Posterior vena cava (tissue), 2 donors: ENCODE measurements at places on chromosomes 5 and 9. TPM values are rescaled to one million over a fixed set of nuclear protein-coding genes. Genes with fewer than 3 reads are reported as not detected.
A peak's percentile ranks its signal among the peaks of the same experiment; 100 is the strongest.

DNA sequence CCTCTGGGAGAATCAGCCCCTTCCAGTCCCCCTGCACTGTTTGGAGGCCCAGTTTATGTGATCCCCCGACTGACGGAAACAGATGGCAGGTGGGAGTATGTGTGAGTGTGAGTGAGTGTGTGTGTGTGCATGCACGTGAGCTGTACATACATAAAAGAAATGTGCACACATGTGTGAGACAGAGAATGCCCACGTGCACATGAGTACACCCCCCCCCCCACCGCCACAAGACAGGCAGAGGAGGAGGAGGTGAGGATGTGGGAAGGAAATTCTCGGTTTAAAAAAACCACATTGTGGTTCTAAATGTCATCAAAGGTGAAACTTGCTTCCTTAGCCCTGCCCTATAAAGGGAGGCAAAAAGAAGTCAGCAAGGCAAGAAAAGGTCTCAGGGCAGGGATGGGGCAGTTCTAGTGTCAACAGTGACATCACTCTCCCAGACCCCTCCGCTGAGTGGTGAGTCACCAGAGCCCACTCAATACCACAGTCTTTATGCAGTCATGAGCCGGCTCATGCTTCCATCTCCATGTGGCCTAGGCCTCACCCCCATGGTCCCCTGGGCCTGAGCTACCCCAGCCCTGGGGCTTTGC is 79.2 kb upstream of the HSPA9 start:
- peak; percentile 50 for DNase-seq

GRCh38 chr5:107218457-107219193 is 452.1 kb downstream of the EFNA5 start:
- no peak for DNase-seq

DNA sequence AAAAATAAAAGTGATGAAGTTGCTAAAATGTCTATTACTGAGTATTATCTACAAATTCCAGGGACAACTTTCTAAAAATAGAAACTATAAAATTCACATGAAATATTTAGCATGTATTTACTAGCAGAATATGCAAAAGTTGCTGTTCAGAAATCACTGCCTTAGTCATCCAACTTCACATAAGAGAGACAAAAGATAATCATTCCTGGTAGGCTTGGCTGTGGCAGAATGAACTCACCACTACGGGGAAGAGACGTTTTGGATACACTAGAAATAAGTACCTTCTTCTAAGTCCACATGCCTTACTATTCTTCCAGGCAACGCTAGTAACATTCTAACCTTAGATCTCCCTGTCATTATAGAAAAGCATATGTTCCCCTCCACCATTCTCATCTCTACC is 272.2 kb downstream of the BNC2 start:
- no peak for DNase-seq

DNA sequence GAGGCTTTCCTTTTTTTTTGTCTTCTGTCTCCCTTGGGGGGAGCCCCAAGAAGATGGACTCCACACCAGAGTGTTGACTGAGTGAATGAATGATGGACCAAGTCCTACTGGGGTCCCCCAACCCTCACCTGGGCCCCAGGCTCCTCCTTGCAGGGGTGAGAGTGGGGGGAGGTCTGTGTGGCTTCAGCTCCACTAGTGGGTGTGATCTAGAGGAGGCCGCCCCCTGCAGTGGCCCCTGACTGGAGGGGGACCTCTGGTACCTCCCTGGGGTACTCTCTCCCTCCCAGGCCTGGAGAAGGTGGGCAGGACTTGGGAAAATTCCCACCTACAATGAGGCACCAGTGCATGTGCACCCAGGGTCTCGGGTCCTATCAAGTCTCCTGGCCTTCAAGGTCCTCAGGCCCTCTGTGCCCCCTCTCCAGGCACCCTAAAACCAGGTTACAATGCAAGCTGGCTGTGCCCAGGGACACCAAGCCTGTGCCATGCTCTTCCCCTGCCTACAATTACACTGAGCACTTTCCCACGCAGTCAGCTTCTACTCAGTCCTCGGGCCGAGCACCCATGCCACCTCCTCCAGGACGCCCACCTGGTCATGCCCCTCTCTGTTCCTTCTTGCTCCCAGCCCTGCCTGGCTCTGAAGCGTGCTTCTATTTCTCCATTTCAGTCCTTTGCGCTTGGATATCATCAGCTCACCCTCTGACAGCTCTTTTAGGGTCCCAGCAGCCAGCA is 117.2 kb upstream of the PHYKPL start:
- DNase-seq: peak; percentile 53

- no peak for DNase-seq
Measured at GRCh38 chr5:93590493-93590892, 7.5 kb downstream of the NR2F1 start.

- no peak for DNase-seq
Measured at GRCh38 chr5:9924614-9925013, 294.5 kb upstream of the TAS2R1 start.

GRCh38 chr5:36558641-36559040 is 47.8 kb upstream of the SLC1A3 start:
- no peak for DNase-seq

DNA sequence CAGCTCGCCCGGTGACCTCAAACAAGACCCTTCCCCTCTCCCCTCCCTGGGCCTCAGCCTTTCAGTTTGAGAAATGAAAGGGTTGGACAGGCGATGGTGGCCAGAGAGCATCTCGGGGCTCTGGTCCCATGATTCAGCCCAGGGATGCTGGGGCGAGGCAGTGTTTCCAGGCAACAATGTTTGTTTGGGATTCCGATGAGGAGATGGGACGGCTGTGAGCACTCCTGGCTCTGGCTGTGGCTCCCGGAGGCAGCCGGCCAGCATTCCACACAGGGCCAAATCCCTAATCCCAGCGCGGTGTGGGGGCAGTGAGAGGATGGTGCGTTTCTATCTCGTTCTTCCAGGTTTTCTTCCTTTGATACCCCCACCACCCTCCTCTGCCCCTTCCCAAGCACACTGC is 66.0 kb downstream of the HMCN2 start:
- DNase-seq: peak; percentile 96

DNA sequence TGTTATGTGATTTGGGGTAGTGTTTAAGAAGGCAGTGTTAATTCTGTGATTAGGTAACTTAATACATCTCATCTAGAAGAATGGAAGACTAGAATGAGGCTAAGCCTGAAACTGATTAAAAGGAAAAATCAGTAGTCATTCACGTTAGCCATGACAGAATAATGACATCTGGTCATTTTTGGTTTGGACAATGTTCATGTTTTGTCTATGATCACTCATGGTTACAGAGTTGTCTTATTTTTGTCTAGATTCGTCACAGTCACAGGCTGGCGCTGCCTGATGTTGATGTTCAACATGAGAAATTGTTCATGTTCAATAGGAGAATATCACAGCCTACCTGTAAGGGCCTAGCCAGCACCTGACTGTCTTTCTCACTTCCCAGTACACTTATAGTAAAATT is 9.5 kb upstream of the DOCK2 start:
- DNase-seq: no peak

DNA sequence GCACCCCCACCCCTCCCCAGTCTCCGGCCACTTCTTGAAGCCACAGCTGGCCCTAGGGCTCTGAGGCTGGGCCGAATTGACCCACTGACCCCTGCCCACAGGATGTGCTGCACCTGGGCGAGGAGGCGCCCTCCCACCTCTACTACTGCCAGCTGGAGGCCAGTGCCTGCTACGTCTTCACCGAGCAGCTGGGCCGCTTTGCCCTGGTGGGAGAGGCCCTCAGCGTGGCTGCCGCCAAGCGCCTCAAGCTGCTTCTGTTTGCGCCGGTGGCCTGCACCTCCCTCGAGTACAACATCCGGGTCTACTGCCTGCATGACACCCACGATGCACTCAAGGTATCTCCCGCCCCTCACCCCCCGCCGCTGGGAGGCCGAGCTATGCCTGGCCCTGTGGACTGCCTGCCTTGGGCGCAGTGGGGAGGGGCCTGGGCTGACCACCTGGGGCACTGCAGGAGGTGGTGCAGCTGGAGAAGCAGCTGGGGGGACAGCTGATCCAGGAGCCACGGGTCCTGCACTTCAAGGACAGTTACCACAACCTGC is 21.3 kb downstream of the HK3 start:
- peak; percentile 79 for DNase-seq

GRCh38 chr9:613771-614347 is 227.6 kb upstream of the DMRT1 start:
- peak; percentile 91 for DNase-seq

- DNase-seq: no peak
Measured at GRCh38 chr5:139841549-139841948, 45.9 kb downstream of the PSD2 start.

- no peak for DNase-seq
Measured at GRCh38 chr5:14112998-14113652, 30.0 kb upstream of the TRIO start.

DNA sequence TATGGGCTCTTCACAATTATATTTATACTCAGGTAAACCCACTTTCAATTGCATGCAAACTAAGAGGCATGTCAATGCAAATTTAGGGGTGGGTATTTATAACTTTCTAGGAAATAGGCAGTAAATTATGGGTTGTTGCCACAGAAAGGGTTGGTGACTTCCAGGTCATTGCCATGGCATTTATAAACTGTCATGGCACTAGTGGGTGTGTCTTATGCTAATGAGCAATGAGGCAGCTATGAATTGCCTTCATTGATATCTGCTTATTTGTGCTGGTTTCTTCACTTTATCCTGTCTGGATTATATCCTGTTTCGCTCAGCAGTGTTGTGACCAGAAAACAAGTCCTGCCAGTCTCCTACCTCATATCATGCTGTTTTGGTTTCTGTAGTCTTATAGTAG is 597.3 kb upstream of the DAB2 start:
- DNase-seq: no peak

- no peak for DNase-seq
Measured at GRCh38 chr5:82494942-82495341, 216.8 kb upstream of the RPS23 start.

DNA sequence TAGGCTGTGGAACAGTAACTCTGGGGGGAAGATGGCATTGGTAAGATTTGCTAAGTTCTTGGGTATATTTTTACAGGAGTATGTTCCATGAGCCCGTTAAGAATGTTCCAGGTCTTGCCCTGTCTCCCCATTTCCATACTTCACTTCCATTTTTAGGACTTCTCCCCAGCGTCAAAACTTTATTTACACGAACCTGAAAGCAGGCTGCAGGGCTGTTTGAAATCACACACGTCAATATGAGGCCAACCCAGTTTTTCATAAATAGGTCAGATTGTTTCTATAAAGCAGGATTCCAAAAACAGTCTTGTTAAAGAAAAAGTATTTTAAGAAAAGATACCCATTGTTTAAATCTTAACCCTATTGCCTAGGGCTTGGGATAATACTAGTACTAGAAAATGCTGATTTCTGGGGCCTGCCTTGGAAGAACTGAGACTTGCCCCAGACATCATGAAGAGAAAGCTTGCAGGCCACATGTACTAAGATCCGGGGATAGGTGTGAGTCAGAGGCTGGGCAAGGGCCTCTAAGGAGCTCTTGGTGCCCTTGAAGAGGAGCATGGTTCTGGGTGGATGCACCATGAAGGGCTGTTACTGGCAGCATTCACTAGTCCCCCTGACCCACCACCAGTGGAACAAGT is 24.2 kb downstream of the TRIO start:
- DNase-seq: no peak

ADAMTS13 gene
- total RNA-seq: 1.8 TPM

SPATA24 gene
- total RNA-seq: 1.9 TPM

STK32A gene
- total RNA-seq: 8.7 TPM

STC2 gene
- total RNA-seq: 16.6 TPM

CHMP5 gene
- total RNA-seq: 54.2 TPM

OR1N1 gene
- total RNA-seq: not detected

C9orf50 gene
- not detected for total RNA-seq

DPYSL3 gene
- 418 TPM for total RNA-seq

SPINK4 gene
- not detected for total RNA-seq

RMRP gene
- 18,238 TPM for total RNA-seq
